ENCODE measurements at places on chromosomes 2 and 18.

DNA sequence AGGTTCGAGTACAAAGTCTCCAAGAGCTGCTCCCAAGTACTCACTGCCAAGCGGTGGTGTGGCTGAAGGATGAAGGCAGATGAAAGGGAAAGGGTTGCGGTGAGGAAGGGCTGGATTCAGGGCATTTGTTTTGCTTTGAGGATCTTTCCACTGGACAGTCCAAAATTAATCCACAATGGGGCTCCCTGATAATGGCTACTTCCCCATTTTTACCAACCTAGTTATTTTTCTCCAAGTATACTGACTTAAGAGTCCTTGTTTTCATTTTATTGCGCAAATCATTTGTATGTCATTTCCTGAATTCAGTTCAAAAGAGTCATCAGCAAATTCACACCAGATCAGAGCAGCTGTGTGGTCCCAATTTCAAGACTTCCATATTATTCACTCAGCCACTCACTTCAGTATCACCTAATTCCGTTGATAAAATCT, 464 bp upstream of the SESTD1 start:
- DNase-seq: no peak

DNA sequence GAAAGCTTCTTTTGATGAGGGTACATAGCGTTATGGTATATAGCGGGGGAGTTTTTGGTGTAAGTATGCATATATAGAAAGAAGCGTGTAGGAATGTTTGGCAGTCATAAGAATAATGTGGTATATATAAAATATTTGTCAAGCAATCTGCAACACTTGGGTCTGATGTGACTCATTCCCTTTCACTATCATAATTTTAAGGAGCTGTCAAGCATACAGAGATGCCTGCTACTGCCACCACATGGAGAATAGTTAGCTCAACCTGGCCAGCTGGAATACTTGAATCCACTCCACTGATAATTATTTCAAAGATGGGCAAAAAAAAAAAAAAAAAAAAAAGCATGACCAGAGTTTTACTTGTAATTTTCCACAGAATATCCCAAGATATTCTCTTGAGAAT, 559.8 kb upstream of the REG3G start:
- DNase-seq: no peak

GRCh38 chr2:186518945-186519344, 32.9 kb downstream of the ZC3H15 start:
- DNase-seq: no peak

GRCh38 chr2:178700922-178701342, 106.3 kb downstream of the TTN start:
- DNase-seq: no peak

DNA sequence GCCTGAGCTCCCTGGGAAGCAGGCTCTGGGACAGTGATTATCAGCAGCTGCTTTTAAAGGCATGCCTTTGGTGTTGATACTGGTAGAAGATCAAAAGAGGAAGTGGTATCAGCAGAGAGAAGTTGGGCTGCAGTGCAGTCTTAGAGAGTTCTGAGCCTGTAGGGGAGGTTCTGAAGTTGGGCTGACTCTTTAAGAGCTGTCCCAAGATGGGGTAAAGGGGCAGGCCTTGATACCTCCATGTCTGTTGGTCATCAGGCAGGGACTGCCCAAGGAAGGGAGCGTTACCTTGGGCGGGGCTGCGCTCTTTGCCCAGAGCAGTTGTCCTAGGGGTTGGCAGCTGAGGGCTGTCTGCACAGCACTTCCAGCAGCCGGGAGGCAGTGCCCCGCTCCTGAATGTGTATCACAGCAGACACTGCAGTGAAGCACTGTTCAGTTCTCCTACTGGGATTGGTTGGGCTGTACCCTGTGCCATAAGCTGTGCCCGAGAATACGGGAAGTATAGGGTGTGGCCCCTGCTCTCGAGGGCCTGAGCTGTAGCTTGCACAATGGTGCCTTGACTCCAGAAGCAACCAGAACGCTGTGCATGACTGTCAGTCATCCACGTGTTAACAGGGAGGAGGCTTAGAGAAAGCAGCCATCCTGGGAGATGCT, 177.0 kb downstream of the CTIF start:
- DNase-seq: no peak

DNA sequence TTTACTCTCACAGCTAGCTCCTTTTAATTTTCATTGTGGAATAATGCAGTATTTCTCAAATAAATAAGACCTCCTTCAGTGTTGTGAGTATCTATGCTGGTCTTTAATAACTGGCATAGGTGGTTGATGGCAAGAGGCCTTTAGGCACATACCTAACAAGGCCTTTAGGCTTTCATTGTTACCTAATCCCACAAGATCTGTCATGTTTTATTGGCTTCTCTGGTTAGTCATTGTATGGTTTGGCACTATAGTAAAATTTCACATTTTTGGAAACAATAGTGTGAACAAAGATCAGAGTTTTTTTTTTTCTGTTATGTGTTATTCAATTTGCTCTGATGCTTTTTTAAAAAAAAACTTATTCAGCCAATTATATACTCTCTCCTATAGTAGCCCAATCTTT, 89.8 kb upstream of the NEUROD1 start:
- no peak for DNase-seq

- no peak for DNase-seq
Observed at GRCh38 chr2:221100467-221101089, 471.5 kb downstream of the EPHA4 start.

DNA sequence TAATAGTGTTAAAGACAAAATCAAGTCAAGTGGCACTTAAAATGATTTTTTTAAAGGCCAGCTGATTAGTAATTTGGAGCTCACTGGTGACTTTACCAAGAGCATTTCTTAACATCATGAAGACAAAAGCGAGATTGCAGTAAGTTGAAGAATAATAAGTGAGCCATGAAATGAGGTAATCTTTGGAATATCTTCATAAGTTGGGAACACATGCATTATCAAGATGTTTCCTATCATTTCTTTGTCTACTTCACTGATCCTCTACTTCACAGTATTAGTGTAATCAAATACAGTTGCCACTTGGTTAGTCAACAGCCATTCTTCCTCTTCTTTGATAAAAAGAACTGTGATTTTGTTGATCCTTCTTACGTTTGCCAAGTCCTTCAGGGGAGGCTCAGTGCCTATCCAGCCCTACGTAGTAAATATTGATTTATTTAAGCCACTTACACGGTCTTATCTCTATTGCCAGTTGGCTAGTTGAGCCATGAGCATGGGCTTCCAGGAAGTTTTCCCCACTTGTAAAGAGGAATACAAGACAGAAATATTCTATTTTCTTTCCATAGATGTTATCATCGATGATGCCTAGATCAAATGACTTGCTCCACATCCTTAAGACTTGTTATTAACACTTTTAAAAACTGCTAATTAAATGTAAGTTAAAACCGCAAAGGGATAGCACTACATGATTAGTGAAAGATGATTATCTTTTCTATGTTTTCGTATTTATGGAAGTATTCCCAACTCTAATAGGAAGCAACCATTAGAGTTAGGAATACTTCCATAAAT, 46.1 kb downstream of the YES1 start:
- DNase-seq: no peak

DNA sequence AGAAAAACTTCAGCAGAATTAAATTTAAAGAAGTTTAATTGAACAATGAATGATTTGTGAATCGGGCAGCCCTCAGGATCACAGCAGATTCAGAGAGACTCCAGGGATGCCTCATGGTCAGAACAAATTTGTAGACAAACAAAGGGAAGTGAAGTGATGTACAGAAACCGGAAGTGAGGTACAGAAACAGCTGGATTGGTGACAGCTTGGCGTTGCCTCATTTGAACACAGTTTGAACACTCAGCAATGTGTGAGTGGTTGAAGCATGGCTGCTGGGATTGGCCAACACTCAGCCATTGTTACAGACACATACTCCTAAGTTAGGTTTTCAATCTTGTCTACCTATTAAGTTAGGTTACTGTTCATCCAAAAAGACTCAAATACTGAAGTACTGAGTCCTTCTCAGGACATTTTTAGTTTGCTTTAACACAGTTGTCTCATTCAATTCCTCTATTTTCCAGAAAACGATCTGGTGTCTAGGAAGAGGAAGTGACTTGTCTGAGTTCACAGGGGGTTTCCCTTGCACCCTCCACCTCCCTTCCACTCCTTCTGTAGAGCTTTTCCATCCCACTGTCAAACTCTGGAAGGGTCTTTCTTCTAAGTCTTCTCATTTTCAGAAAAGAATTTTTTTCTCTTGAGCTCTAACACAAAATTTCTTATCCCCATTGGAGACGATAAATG, 137.9 kb downstream of the SLC4A3 start:
- no peak for DNase-seq

DNA sequence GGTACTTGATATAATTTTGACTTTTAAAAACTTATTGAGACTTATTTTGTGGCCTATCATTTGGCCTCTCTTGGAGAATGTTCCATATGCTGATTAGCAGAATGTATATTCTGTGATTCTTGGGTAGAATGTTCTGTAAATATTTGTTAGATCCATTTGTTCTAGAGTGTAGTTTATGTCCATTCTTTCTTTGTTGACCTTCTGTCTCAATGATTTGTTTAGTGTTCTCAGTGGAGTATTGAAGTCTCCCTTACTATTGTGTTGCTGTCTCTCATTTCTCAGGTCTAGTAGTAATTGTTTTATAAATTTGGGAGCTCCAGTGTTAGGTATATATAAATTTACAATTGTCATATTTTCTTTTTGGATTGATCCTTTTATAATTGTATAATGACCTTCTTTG, 349.6 kb upstream of the CWC22 start:
- DNase-seq: no peak

GRCh38 chr2:40227210-40227609, 224.7 kb downstream of the SLC8A1 start:
- DNase-seq: no peak

DNA sequence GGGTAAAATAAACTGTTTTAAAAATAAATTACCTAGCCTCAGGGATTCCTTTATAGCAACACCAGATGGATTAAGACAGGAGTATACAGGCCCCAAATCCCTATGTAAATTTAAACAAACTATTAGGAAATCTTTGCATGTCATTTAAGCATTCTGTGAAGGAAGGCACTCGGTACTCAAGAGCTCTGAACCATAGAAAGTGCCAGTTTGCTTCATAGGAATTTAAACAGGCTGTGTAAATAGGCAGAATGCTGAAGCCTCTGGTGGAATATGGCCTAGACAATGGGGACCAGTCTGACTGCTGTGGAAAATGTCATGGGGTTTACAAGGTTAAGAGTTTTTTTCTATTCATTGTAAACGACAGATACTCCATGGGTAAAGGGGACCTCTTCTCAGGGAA, 377.4 kb downstream of the DLGAP1 start:
- DNase-seq: no peak

All from T-helper 1 cell (primary cell).